NAMALWA (cell line): ENCODE measurements at places on chromosomes 13 and 19.

DNA sequence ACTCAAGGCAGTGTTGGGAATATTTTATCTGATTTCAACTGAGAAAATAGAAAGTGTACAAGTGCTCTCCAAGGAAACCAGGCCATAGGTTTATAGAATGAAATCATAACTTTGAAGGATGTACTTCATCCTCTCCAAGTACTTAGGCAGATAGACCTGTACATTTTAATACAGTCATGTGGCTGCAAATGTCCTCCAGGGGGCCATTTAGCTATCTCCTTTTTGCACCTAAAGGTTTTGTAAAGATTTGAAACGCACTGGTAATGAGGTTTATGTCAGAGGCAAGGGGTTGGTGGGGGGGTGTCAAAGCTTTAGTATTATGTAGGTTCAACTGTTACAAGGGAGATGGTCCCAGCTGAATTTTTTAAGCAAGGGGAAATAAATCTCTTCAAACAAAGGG is 364.4 kb downstream of the DCT start:
- peak; percentile 53 for DNase-seq

DNA sequence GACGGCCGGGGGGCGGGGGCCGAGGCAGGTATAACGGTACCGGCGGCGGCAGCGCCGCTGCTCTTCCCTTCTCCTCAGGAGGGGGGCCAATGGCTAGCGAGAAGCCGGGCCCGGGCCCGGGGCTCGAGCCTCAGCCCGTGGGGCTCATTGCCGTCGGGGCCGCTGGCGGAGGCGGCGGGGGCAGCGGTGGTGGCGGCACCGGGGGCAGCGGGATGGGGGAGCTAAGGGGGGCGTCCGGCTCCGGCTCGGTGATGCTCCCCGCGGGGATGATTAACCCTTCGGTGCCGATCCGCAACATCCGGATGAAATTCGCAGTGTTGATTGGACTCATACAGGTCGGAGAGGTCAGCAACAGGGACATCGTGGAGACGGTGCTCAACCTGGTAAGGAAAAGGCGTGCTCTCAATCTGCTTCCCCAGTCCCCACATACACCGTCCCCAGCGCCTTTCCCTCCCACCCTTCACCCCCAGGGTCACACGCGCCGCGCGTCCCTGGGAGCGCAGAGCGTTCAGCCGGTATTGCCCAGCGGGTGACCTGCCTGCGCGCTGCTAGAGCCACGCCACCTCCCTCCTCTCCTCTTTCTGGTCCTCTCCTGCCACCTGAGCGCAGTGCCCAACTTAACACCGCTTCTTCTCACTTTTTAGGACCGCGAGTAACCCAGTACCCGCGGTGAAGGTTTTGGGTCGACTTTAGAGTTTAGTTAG is 814 bp downstream of the NBEA start:
- peak; percentile 10 for DNase-seq

GRCh38 chr13:42214446-42214845 is 57.5 kb upstream of the AKAP11 start:
- no peak for DNase-seq

- DNase-seq, result no peak
These were observed 415.9 kb downstream of the FGF9 start for GRCh38 chr13:22086597-22087330.

- peak; percentile 23 for DNase-seq
These were observed 91.7 kb downstream of the SLC10A2 start for GRCh38 chr13:102974317-102975087.

DNA sequence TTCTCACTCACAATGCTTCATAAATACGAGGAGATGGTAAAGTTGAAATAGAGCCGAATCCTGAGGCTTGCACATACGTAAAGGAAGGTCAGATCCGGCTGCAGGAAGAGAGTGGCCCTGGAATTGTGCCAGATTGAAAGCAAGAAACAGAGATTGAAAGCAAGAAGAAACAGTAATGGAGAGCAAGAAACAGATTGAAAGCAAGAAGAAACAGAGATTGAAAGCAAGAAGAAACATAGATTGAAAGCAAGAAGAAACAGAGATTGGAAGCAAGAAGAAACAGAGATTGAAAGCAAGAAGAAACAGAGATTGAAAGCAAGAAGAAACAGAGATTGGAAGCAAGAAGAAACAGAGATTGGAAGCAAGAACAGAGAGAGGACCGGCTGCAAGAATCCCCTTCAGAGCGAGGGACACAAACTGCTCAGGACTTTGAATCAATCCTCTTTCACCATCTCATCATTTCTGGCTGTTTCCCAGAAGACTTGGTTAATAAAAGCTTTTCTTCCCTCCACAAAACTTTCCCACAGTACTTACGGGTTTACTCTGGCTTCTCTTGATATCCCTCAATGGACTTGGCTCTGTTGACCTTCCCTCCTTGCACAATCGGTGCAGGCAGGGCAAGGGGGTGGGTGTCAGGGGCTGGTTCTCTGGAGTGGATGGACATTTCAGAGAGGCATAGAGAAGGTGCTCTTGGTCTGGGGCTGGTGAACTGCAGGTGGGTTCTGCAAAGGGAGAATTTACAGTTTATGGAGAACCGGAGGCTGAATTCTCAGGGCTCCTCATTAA is 25.5 kb downstream of the OR7A5 start:
- DNase-seq, result no peak

- DNase-seq, result no peak
These were observed 48.9 kb upstream of the CLDN10 start for GRCh38 chr13:95503662-95504061.

- DNase-seq, result no peak
These were observed 35.0 kb downstream of the ATP11A start for GRCh38 chr13:112724788-112725345.

- DNase-seq, result peak; percentile 51
These were observed at the start of gene FUT1 for GRCh38 chr19:48752496-48753365. Gene FUT1, minus strand, starts transcription at chr19:48752641. Its CDS starts 1,360 bp downstream, at chr19:48751281.

DNA sequence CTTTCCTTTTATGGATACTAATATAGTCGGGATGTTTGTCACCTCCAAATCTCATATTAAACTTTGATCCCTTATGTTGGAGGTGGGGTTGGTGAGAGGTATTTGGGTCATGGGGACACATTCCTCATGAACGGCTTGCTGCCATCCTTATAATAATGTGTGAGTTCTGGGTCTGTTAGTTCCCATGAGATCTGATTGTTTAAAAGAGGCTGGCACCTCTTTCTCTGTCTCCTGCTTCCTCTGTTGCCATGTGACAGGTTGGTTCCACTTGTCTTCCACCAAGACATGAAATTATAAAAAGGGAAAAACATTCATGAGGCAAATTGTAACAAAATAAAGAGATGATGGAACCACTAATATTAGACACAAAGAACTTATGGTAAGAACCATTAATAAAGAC is 107.8 kb upstream of the ATXN8OS start:
- DNase-seq, result no peak

GRCh38 chr19:31120952-31121351 is 228.3 kb downstream of the TSHZ3 start:
- DNase-seq, result no peak

DNA sequence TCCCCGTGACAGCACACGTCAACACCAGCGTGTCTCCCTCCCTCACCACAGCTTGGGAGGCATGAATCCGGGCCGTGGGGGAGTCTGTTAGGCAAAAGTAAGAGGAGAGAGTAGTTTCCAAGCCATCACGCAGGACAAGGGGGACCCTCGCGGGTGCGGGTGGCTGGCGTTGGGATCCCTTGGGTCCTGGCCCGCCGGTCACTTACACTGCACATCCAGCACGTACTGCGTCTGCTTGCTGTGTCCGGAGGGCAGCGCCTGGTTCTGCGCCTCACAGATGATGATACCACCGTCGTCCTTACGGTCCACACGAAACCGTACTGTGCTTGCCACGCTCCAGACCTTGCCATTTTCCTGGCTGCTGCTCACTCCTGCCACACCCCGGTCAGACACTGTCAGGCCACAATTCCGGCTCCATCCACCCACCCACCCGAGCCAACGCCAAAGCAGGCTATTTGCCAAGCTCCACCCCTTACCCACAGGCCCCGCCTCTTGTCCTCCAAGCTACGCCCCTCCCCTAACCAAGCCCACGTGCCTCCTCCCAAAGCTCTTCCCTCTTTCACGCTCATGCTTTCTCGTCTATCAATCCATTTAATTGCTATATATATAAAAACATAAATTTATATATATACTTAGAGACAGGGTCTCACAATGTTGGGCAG is 6.6 kb upstream of the ZNF428 start:
- no peak for DNase-seq

GRCh38 chr19:17370026-17370587 is 7.0 kb downstream of the PLVAP start:
- DNase-seq, result peak; percentile 87

DNA sequence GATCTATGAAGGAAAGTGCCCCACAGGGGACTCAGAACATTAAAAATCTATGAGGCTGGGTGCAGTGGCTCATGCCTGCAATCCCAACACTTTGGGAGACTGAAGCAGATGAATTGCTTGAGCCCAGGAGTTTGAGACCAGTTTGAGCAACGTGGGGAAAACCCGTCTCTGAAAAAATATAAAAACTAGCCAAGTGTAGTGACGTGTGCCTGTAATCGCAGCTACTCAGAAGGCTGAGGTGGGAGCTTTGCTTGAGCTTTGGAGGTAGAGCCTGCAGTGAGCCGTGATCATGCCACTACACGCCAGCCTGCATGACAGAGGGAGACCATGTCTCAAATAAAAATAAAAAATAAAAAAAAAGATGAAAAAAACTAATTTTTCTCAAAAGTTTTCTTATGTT is 1070.6 kb downstream of the PCDH9 start:
- peak; percentile 24 for DNase-seq

- DNase-seq, result no peak
These were observed 3.6 kb downstream of the TUBB4A start for GRCh38 chr19:6498294-6499036.

DNA sequence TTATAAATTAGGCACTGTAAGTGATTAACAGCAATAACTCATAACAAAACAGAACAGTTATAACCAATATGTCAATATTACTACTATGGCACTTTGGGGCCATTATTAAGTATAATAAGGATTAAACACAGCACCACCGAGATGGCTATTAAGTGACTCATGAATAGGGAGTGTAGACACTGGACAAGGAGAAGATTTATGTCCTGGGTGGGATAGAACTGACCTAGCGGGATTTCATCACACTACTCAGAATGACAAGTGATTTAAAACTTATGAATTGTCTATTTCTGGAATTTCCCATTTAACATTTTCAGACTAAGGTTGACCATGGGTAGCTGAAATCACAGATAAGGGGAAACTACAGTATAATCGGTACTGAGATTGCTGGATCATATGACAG is 79.0 kb upstream of the SLC7A1 start:
- no peak for DNase-seq

DNA sequence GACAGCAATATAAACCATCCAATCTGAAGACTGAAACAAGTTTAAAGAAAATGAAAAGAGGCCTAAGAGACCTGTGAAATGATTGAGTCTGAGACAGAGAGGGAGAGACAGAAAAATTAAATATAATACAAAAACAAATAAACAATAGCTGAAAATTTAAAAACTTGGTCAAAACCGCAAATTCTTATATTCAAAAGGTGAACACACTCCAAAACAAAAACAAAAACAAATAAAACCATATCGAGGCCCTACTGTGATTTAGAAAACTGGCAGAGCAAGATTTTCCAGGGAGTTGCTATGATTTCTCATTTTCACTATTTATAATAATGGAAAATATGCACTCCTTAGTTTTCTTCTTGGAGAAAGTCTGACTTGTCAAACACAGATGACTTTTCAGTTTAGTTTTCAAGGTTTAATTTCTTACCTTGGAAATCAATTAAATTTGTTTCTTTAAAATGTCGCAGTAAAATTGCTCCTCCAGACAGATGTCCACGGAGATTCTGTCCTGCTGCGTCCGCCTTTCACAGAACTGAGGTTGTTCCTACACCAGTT is 1420.3 kb downstream of the UQCRFS1 start:
- DNase-seq, result no peak

- no peak for DNase-seq
These were observed at the start of gene MYPOP for GRCh38 chr19:45901912-45902650. Gene MYPOP, minus strand, starts transcription at chr19:45902613. Its CDS starts 840 bp downstream, at chr19:45901773.

- DNase-seq, result no peak
These were observed 16.9 kb downstream of the KCTD15 start for GRCh38 chr19:33813391-33814101.

GRCh38 chr13:86438034-86438433 is 638.8 kb upstream of the SLITRK6 start:
- no peak for DNase-seq

DNA sequence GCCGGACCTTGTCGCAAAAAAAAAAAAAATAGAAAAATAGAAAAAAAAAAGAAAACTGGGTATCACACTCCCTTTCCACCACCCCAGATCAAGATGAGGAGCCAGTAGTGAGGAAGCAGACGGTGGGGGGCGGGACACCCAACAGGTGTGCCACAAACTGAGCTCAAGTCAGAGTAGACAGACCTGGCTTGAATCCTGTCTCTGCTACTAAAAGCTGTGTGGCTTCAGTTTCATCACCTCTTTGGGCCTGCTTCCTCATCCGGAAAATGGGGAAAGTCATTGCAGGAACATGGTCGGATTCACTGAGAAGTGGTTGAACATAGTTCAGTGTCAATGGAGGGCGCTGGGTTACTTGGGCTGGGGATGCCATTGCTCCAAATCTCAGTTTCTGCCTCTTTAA is 2.9 kb downstream of the HIF3A start:
- DNase-seq, result no peak

- no peak for DNase-seq
These were observed 384.3 kb downstream of the EFNB2 start for GRCh38 chr13:106151056-106151699.

DNA sequence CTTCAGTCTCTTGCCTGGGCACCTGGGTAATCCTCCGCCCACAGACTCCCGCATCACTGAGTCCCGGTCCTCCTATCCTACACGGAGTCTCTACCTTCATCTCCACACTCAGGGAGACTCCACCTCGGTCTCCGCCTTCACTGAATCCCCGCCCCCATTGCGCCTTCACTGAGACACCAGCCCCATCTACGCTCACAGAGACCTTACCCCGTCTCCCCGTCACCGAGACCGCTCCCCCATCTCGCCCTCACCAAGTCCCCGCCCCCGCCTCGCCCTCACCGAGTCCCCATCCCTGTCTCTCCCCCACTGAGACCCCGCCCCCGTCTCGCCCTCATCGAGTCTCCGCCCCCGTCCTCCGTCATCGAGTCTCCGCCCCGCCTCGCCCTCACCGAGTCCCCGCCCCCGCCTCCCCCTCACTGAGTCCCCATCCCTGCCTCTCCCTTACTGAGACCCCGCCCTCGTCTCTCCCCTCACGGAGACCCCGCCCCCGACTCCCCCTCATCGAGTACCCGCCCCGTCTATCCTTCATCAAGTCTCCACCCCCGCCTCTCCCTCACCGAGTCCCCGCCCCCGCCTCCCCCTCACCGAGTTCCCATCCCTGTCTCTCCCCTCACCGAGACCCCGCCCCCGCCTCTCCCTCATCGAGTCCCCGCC is 23.1 kb upstream of the ZNF846 start:
- peak; percentile 93 for DNase-seq

DNA sequence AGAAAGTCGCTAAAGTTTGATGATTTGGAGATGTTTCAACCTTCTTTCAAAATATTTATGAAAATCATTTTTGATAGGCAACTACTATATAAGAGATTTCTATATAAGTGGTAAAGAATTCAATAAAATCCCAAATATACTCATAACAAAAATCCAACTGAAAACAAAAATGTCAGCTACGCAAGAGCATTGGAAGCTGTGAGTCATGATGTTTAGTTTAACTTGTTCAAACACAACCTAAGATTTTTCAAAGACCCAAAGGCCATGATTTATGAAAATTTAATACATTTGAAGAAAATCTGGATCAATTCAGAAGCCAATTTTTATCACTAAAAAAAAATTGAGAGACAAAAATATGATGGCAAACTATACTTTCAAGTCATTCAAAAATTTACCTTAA is 226.6 kb downstream of the MZT1 start:
- no peak for DNase-seq
